ENCODE measurements at places on chromosomes 5 and 9.

GRCh38 chr9:16267281-16268066 is 603.0 kb downstream of the BNC2 start:
- DNase-seq, result no peak

- DNase-seq, result no peak
Observed at GRCh38 chr5:5505815-5506214, 83.3 kb downstream of the ICE1 start.

DNA sequence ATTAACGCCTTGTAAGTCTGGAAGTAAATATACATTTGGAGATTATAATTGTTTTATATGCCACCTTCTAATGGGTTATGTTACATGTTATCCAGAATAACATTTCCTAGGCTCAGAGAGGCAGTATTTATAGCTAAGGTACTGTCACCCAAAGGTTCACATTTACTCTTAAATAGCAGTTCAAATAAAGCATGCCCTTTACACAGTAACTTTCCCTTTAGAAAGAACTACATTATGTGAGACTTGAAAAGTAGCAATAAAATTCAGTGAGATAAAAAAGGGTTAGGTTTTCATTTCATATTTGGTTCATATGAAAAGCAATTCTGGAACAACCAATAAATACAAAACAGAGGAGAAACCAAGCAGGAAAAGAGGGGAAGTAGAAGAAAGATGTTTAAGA is 35.1 kb downstream of the SKIC3 start:
- no peak for DNase-seq

GRCh38 chr9:93543117-93543516 is 33.3 kb upstream of the PHF2 start:
- no peak for DNase-seq

- no peak for DNase-seq
Observed at GRCh38 chr9:37611961-37612360, 19.6 kb upstream of the TOMM5 start.

DNA sequence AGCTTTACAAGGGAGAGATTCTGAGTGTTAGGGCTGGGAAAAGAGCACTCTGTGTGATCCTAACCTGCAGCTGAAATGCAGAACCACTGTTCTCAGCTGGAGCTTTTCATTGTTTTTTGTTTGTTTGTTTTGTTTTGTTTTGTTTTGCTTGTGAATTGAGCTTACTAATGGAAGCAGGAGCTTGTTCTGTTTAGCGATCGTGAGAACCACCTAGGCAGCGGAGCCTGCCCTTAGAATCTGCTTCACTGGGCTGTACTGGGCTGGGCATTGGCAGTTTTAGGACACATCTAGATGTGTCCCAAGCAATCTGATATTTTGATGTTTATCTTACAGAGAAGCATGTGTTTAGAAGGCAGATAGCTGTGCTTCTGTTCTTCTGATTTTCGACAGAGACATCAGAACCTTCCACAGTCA is 14.3 kb downstream of the SYK start:
- no peak for DNase-seq

- DNase-seq, result no peak
Observed at GRCh38 chr5:31192442-31192841, 1.0 kb upstream of the CDH6 start.

DNA sequence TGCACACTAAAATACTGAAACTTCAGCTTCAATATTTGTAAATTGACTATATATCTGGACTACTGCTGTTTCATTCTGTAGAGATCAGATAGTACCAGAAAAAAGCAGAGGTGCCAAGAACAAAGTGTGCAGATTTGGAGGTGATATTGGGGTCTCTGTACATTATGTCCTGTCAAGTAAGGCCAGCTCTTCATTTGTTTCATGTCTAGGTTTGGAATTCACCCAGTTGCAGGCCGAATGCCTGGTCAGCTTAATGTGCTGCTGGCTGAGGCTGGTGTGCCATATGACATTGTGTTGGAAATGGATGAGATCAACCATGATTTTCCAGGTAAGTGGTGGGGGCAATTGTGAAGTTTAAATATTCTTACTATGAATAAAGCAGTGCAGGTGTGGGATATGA is 96.9 kb downstream of the NNT start:
- no peak for DNase-seq
